ENCODE measurements at places on chromosomes 4 and X.
A peak's percentile ranks its signal among the peaks of the same experiment; 100 is the strongest.

DNA sequence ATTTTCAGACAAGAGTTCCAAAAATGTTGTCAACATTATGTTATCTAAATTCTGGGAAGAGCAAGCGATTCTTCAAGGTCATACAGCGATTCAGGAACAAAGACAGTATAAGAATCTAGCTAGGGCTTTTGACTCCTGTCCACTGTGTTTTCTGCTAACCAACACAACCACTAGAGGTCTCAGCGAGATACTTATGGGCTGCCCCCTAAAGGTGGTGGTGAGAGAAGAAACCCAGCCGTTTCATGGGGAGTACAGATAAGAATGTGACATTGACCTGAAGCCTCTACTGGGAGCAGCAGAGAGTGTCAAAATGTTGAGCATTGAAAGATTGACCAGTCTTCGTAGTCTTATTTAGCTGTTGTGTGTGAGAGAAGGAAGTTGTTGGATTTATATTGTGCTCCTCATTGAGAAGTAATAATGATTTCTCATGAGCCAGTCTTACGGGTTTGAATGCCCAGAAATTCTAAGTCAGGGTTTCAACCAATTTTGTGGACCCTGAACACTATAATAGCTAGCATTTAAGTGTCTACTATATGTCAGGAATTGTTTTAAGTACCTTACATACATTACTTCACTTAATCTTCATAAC is 168.3 kb downstream of the SPRY1 start:
- peak; percentile 62 for DNase-seq

DNA sequence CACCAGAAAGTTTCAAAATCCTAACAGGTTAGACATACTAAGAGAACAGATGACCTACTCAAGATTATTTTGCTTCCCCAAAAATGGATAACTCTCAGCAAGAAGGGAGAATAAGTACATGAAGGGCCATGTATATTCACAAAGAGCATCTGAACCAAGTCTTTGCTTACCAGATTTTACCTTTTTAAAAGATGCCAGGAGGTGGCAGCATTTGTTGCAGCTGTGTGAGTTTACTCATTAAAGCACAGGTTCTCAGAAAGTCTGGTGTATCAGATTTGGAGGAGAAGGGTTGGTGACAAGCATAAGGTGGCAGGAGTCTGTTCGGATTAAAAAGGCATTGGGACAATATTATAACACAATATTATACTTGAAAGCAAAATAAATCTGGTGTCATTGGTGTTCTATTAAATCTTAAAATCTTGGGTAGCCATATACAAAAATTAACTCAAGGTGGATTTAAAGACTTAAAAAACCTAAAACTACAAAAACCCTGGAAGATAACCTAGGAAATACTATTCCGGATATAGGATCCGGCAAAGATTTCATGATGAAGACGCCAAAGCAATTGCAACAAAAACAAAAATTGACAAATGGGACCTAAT is 51.3 kb upstream of the NFKB1 start:
- DNase-seq, result peak; percentile 66

DNA sequence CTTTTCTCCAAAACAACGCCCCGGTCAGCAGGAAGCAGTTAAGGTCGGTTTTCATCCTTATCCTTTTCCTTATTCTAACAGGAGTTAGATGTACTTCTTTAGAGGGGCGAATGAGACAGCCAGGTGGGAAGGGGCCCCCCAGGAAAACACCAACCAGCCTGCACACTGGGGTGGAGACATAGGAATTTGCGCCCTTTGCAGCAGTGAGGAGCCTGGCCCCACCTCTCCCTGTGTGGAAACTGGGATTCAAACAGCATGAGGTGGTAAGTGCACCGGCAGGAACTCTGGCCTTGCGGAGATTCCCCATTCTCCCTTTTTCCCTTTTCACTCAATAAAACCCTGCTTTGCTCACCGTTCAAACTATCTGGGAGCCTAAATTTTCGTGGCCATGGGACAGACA is 8.0 kb upstream of the FAM47C start:
- DNase-seq, result no peak

DNA sequence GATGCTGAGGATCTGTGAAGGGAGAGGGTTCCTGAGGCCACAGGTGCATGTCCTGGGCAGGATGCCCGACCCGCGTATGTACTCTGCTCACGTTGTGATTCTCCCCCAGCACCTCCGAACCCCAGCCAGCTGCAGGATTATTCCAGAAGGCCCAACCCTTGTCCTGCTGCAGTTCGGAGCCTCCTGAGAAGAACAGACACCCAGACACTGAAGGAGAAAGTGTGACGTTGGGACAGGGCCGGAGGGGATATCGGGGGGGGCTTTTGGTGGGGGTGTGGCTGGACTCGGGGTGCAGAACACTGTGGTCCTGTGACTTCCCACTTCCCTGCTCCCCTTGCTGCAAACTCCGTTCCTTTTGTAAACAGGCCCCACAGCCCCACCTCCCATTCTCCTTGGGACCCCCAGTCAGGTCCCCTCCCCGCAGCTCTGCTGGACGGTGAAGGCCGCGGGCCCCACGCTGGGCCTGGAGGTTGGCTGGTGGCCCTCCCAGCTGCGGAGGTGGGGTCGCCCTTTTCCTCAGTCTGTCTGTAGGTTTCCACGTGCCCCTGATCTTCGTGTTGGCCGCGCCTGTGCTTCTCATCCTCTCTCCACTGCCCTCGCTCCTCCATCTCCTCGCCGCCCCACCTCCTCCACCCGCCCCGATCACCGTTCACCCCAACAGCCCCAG is 83.0 kb upstream of the ADRA2C start:
- DNase-seq, result no peak
